ENCODE measurements at places on chromosomes 12 and 14.

- no peak for DNase-seq
Measured at GRCh38 chr14:98404811-98405210, 867.2 kb downstream of the BCL11B start.

GRCh38 chr12:14442221-14442881, 76.9 kb downstream of the ATF7IP start:
- DNase-seq, result no peak

- DNase-seq, result no peak
Measured at GRCh38 chr12:40643506-40643905, 48.7 kb upstream of the CNTN1 start.

GRCh38 chr14:42719391-42719790, 1112.7 kb downstream of the LRFN5 start:
- no peak for DNase-seq

Measured in stimulated activated CD8-positive, alpha-beta memory T cell treated with anti-CD3 and anti-CD28 coated beads, Interleukin-4, amount 100 ng/mL, for 1 hour (primary cell).